ENCODE measurements at places on chromosomes 7 and 10.

- DNase-seq = no peak
Observed at GRCh38 chr10:101000915-101001658, 1.5 kb downstream of the LZTS2 start.

GRCh38 chr10:6301488-6302075 is 98.8 kb downstream of the PFKFB3 start:
- DNase-seq = no peak

DNA sequence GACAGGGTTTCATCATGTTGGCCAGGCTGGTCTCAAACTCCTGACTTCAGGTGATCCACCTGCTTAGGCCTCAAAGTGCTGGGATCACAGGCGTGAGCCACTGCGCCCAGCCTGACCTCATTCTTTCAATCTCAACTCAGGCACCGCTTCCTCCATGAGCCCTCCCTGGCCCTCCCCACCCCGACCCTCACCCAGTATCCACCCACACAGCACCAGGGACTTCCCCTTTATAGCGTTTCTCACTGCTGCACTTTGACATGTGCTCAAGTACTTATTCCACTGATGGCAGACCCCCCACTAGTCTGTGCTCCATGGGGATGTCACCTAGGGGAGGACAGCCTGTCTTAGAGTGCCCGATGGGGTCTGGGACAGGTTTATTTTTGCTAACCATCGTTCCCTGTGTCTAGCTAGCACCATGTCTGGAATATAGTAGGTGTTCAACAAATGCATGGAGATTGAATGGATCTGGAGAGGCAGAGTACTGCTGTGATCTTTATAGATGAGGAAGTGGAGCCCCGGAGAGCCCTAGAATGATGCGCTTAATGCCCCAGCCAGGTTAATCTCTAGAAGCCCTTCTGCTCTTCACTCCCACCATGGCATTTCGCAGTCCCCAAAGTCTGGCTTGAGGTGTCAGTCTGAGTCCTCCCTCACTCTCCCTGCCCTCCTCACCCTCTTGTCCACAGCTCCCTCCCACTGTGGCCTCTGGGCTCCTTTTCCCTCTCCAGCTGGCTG is 258.8 kb downstream of the RPS24 start:
- no peak for DNase-seq

DNA sequence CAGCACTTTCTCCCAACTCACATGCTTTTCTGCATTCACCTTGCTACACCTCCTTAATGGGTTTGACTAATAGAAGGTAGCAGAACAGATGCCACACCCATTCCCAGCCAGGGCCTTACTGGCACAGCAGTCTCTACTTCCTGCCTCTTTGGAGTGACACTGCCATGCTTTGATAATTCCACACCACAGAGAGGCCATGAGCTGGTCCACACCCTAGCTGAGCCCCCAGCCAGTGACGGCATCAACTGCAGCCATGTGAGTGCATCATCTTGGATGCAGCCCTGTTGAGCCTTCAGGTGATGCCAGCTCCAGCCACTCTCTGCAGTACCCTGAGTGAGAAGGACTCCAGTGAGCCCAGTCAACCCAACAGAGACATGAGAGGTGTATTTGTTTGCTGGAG is 27.5 kb upstream of the EZH2 start:
- no peak for DNase-seq

GRCh38 chr7:28052933-28053332 is 127.7 kb downstream of the JAZF1 start:
- no peak for DNase-seq

DNA sequence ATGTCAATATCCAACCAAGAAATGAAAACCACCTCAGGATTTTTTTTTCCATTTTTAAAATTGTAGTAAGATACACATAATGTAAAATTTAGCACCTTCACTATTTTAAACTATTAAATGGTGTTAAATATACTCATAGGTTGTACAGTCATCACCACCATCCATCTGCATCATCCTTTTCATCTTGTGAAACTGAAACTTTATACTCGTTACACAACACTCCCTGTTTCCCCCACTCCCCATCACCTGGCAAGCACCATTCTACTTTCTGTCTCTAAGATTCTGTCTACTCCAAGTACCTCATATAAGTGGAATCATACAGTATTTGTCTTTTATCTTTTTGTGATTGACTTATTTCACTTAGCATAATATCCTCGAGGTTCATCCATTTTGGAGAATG is 335.2 kb upstream of the NPSR1 start:
- no peak for DNase-seq

GRCh38 chr7:64882341-64883112 is 20.5 kb upstream of the ZNF273 start:
- DNase-seq = no peak

DNA sequence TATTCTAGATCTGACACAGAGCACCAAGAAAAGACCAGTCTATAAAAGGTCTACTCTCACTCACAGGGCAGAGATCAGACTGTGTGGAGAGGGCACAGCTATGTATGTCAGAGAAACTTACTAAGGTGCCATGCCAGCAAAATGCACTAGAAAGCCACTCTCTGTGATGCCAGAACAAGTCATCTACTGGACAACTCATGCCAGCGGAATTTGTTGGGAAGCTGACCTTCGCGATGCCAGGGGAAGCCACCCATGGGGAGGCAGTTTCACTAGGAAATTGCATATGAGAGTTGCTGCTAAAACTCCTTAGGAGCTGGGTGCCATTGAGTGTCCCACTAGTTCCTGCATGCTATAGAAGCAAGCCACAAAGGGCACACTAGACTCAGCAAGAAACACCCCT is 58.5 kb downstream of the MICU1 start:
- no peak for DNase-seq

DNA sequence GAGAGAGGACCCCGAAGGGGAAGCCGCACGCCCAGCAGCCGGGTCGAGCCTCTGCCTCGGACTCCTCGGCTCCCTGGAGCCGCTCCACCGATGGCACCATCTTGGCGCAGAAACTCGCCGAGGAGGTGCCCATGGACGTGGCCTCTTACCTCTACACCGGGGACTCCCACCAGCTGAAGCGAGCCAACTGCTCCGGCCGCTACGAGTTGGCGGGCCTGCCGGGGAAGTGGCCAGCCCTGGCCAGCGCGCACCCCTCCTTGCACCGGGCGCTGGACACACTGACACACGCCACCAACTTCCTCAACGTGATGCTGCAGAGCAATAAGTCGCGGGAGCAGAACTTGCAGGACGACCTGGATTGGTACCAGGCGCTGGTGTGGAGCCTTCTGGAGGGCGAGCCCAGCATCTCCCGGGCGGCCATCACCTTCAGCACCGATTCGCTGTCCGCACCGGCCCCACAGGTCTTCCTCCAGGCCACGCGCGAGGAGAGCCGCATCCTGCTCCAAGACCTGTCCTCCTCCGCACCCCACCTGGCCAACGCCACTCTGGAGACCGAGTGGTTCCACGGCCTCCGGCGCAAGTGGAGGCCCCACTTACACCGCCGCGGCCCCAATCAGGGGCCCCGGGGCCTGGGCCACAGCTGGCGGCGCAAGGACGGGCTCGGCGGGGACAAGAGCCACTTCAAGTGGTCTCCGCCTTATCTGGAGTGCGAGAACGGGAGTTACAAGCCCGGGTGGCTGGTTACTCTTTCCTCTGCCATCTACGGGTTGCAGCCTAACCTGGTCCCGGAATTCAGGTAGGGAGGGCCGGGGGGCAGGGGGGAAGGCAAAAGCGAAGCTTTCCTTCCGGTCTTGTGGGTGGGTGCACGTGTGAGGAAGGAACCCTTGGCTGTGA is 973 bp downstream of the GPR158 start:
- no peak for DNase-seq

DNA sequence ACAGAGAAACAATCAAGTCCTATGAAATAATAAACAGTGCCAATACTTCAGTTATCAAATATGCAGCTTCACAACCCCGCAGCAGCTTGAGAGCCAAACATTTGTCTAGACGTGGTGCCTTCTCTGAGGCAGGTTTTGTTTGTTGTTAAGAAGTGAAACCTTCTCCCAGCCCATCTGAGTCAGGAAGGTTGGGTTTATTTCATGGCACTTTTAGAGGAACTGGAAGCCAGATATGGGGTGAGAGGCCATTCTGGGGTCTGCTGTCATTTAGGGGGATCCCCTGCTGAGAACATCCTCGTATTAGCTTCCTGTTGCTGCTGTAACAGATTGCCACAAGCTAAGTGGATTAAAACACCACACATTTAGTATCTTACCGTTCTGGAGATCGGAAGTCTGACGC is 113.6 kb downstream of the GRK5 start:
- no peak for DNase-seq

DNA sequence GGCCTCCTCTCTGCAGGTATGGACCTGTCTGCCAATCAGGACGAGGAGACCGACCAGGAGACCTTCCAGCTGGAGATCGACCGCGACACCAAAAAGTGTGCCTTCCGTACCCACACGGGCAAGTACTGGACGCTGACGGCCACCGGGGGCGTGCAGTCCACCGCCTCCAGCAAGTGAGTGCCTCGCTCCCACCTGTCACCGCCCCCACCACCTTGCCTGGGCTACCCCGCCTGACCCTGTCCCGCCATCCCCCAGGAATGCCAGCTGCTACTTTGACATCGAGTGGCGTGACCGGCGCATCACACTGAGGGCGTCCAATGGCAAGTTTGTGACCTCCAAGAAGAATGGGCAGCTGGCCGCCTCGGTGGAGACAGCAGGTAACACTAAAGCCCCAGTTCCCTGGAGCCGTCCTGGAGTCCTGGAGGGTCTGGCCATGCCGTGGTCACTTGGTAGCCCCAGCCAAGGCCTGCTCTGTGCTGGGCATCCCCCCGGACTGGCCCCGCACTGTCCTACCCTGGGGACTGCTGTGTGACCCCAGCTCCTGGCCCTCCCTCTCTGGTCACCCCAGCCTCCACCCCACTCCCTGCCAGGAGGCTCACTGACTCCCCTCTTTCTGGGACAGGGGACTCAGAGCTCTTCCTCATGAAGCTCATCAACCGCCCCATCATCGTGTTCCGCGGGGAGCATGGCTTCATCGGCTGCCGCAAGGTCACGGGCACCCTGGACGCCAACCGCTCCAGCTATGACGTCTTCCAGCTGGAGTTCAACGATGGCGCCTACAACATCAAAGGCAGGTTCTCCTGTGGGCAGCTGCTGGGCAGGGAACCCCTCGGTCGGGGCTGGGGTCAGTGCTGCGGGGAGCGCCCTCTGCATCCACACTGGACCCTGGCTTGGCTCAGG is 178.0 kb downstream of the RNF216 start:
- DNase-seq = no peak

DNA sequence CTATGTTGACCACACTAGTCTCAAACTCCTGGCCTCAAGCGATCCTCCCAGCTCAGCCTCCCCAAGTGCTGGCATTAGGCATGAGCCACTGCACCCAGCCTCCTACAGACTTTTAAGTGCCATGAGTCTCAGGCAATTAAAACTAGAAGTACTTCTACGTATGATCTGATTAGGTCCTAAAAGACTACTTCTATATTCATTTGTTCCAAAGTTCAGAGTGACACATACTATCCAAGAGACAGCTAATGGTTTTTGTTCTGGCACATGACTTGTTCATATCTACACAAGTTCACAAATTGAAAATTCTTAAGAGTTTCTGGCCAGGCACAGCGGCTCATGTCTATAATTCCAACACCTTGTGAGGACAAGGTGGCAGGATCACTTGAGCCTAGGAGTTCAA is 11.7 kb downstream of the ARHGAP19 start:
- no peak for DNase-seq

DNA sequence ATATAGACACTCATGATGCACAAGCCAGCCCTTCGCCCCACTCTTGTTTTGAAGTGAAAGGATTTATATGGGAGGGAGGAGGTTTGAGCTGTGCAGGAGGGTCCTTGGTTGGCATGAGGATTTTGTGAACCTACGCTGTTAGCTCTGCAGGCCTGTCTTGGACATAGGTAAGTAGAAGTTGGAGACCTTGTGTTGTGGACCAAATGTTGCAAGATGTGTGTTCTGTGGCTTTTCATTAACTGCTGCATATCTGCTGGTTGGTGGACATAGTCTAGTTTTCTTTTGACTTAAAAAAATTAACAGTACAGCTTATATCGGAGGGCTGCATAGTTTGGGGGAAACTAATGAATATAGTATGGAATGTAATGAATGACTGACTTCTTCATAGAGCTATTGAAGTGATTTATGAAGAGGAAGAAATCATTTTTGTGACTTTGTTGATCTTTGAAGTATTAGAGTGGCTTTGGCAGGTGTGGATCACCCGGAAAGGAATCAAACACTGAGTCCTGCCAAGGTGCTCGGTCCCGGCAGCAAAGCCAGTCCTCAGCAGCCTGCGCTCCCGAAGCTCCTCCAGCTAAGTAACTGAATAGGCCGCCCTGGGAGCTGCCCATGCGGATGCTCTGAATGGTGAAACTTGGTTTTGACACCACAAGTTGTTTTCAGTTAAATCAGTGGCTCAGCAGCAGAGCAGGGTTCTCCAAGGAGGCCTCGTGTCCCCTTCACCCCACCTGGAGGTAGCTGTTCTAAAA is 3.2 kb downstream of the MGMT start:
- no peak for DNase-seq

DNA sequence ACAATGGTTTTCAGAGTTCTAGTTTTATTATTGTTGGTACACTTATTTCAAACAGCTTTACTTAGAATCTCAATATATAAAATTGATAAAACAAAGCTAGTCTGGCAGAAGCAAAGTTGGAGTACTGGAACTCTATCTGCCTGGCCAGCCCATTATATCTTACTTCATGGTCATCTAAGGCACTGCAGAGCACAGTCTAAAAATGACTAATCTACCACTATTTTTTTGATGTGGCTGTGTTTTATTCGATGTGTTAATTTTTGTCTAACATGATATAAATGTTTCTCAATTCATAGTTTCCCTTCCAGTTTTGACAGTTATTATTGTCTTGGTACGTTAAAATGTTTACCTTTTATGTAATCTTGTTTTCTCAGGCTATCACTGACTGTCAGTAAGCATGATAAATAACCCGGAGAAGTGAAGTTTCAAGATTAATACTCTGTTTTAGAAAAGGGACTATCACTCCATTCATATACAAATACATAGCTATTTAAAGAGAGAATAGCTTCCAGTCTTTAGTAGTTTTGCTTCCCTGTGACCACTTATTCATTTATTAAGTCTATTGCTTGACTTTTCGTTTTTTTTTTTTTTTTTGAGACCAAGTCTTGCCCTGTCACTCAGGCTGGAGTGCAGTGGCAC is 60.6 kb upstream of the CSTF2T start:
- DNase-seq = no peak

All from esophagus squamous epithelium (tissue), 5 donors.